ENCODE measurements at places on chromosomes 6 and 20.

- DNase-seq: no peak
Measured at GRCh38 chr6:14058029-14058695, 59.4 kb upstream of the CD83 start.

GRCh38 chr20:34557936-34558319 is 590 bp upstream of the MAP1LC3A start:
- DNase-seq: no peak

GRCh38 chr6:163263196-163263595 is 151.3 kb upstream of the QKI start:
- no peak for DNase-seq

GRCh38 chr6:25454136-25454535 is 175.0 kb downstream of the CARMIL1 start:
- peak; percentile 29 for DNase-seq

DNA sequence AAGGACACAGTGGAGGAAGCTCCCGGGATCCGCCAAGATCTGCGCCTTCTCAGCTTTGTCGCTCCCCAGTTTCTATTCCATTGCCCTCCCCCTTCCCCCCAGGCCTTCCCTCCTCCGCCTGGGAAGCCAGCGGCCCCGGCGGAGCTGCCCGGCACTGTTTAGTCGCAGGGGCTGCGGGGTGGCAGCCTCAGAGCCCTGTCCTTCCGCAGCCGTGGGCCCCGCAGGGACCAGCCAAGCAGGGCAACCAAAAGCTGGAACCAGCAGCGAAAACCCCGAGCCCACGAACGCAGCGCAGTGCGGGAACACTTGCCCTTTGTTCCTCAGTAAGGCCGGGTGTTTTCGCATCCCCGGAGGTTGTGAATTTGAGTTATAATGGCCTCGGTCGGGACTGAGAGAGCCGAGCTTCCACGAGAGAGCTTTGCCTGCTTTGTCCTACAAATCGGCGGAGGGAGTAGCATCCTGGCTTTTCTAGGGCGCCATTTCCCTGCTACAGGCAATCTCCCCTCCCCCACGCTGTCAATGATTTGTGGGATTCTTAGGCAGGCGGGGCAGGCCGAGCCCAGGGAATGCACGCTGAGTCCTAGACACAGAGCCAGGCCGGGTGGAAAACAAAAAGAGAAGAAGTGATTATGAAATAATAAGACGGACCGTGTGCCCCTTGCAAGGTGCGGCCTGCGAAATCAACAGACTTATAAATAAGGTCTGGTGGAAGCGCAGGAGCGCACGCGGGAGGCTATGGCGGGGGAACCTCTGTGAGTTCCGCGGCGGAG is 4.0 kb upstream of the TUBB2B start:
- DNase-seq: peak; percentile 83

Measured in iris pigment epithelial cell (primary cell).